ENCODE measurements at places on chromosomes 11 and 22.

- DNase-seq, result no peak
Observed at GRCh38 chr11:86421946-86422345, 47.3 kb downstream of the CCDC81 start.

GRCh38 chr11:27452147-27452546 lies 20.4 kb downstream of the LGR4 start:
- no peak for DNase-seq

- DNase-seq, result no peak
Observed at GRCh38 chr11:5196067-5196466, 4.4 kb downstream of the OR51V1 start.

- DNase-seq, result no peak
Observed at GRCh38 chr11:90242894-90243416, 20.1 kb upstream of the CHORDC1 start.

GRCh38 chr11:133386262-133386661 lies 146.0 kb downstream of the OPCML start:
- no peak for DNase-seq
